ENCODE measurements at places on chromosomes 12 and 14.

- DNase-seq = no peak
These were observed 5.7 kb upstream of the NEK9 start for GRCh38 chr14:75132382-75133086.

- no peak for DNase-seq
These were observed 1.2 kb downstream of the FUT8 start for GRCh38 chr14:65413739-65414045.

DNA sequence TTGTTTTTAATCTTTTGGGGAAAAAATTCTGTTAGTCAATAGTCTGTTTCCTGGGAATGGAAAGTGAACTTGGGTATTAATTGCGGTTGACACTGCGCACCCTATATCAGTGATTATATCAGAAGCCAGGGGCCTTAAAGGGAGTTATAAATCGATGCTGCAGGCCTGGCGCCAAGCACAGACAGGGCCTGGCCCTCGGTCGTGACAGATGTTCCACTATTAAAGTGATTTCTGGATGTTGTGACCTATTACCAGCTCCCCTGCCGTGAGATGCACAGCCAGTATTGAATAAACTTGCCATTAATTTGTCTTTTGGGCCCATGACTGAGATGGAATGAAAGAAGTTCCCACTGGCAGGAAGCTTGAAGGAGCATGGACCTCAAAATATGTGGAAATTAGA, 45.1 kb upstream of the KITLG start:
- DNase-seq = no peak

DNA sequence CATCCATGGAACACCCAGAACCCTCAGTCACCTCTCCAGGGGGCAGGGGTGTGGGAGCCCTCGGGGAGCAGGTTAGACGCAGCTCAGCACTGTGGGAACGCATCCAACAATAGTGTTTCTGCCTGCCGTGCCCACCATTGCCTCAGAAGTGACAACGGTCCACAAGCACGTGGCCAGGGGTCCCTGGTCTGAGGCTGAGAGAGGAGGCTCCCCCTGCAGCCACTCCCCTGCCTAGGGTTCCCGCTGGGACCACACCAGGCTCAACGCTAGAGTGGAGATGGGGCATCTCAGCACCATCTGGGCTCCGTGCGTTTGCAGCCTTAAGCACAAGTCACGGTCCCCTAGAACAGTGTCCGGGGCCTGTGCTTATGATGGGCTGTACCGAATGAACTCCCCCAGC, 62.7 kb downstream of the TESC start:
- DNase-seq = no peak

- DNase-seq = no peak
These were observed 19.8 kb downstream of the SNX6 start for GRCh38 chr14:34610101-34610500.

GRCh38 chr14:71625891-71626701, 306.1 kb upstream of the RGS6 start:
- DNase-seq = no peak

GRCh38 chr14:67566908-67567307, 33.2 kb downstream of the PIGH start:
- DNase-seq = peak; percentile 34

- no peak for DNase-seq
These were observed 77.7 kb downstream of the PTPN11 start for GRCh38 chr12:112496496-112496895.

DNA sequence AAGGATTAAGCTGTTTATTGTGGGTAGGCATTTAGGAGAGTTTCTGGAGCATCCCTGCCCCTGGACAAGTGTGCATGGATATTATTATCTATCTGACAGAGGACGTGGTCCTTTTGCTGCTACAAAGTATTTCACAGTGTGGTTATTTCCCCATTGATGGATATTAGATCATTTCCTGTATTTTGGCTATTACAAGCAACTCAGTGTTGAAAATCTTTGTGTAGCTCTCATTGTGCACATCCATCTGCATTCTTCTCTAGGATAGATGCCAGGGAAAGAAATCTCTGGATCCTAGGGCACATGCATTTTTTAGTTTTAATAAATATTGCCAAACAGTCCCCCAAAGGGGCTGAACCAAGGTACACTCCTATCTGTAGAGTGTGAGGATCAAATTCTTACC, 154.3 kb upstream of the SRRM4 start:
- no peak for DNase-seq
